ENCODE measurements at places on chromosomes 5 and 9.

- no peak for DNase-seq
These were observed 66.6 kb upstream of the GARNL3 start for GRCh38 chr9:127197861-127198430.

DNA sequence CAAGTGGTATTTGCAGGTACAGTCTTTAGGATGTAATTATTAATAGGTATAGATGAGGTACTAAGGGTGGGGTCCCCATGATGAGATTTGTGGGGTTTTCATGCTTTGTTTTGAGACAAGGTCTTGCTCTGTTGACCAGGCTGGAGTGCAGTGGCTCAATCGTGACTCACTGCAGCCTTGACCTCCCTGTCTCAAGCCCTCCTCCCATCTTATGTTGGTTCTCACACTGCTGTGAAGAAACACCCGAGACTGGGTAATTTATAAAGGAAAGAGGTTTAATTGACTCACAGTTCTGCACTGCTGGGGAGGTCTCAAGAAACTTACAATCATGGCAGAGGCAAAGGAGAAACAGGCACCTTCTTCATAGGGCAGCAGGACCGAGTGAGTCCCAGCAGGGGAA lies 217.5 kb downstream of the CDK5RAP2 start:
- DNase-seq = no peak

DNA sequence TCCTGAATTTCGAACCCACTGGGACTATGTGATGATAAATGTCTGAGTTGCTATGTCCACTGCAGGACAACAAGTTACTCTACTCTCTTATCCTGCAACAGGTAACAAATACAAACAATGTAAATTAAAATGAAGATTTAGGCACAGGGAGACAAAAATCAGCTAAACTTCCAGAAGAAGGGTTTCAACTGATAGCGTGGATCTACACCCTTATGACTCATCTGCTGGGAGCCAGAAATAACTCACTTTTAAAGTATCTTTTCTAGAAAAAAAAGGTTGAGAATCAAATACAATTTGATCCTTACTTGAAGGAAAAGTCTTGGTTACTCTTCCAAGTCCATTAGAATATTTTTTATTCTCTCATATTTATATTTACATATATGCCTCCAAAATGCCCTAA lies 21.4 kb downstream of the PJA2 start:
- no peak for DNase-seq

DNA sequence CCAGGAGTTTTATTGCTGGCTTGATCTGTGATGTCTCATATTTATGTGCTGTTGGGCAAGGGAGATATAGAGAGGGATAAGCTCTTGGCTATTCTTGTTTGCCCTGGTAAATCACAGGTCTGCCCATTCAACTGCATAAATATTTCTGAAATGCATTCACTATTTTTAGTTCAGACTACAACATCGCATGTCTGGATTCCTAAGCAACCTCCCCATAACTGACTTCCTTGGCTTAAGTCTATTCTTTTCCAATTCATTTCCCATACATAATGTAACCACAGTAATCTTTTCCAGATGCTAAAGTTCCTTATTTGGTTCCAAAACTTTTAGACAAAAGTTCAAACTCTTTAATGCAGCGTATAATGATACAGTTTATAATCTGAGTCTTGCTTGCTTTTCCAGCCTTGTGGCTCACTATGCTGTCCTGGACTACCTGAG lies 321.4 kb upstream of the ACTBL2 start:
- no peak for DNase-seq

GRCh38 chr5:73637565-73637964 lies 11.6 kb downstream of the ARHGEF28 start:
- DNase-seq = no peak

DNA sequence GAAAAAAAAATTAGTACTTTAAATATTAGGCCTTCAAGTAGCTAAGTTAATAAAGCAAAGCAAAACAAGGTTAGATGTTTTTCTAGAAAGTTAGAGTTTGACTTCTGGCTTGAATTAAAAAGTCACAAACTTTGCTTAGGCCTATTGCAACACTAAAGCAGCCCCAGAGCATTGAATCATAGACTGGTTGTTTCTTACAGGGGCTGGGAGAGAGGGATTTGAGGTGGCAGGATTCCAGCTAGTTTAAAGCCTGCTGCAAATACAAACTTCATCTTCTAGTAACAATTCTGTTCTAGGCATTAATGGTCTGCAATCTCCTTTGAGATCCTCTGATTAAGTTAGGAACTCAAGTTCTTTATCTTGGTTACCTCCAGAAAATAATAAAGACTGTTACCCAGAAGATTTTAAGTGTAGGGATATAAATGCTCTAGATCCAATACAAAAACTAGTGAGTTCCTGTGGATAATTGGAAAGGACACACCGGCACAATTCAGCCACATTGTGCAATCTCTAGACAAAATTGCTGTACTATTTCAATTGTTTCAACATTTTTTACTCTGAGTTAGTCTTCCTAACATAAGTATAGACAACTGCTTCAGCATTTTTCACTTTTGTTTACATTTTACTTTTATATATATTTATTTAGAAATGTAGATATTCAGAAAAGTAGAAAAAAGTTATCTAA lies 12.6 kb downstream of the OR13C5 start:
- DNase-seq = no peak

DNA sequence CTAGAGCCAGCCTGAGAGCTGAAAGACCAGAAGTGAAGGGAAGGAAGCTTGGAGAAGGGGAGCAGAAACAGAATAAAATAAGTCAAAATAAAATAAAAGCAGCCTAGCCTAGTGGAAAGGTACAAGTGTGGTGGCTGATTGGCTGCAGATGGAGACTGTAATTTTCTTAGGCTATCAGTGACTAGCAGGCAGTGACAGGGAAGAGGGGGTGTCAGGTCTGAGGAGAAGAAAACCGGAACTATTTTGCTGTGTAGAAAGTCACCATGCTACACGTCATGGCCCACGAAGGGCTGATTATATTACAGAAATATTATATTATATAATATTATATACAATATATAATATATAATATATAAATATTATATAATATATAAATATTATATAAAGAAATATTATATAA lies 98.1 kb upstream of the TAF11L2 start:
- no peak for DNase-seq

DNA sequence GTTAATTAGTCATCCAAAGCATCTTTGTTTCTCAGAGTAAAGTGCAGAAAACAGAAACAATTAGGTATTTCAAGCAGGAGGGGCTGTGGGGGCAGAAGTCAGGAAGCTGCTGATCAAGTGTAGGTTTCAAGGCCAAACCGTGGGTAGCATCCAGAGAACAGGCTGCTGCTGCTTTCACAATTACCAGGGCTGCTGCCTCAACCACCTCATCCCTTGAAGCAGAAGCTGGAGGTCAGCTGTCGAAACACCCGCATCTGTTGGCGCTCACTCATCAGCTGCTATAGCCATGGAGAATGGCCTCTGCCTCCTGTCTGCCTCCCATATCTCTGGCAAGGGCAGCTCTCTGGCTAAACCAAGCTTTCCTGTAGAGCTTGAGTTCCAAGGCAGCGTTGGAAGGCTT lies 122.9 kb upstream of the OSMR start:
- no peak for DNase-seq

GRCh38 chr9:129036923-129037766 lies 719 bp downstream of the MIGA2 start:
- DNase-seq = no peak

GRCh38 chr5:104247260-104247659 lies 684.7 kb upstream of the NUDT12 start:
- no peak for DNase-seq

- DNase-seq = no peak
These were observed 87.5 kb upstream of the PTPRD start for GRCh38 chr9:10700291-10700690.

- no peak for DNase-seq
These were observed 288.8 kb downstream of the PIK3R1 start for GRCh38 chr5:68504306-68504705.

DNA sequence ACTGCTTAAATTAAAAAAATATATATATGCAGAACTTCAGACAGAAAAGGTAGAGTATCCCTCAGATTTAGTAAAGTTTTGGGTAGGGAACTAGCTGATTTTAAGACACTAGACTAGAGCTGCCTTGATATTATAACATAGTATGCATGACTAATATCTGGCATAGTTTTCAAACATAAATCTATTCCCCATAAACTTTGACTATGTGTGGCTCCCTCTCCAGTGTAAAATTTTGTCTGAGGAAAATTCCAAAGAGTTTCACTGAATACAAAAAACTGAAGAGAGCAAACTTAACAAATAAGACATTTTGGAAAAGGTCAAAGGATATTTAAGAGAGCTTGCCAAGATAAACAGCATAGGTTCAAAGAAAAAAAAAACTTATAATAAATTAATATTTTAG lies 66.2 kb upstream of the ZNF462 start:
- DNase-seq = no peak

All from urinary bladder (tissue), 4 donors.